ENCODE measurements at places on chromosomes 1 and 21.

DNA sequence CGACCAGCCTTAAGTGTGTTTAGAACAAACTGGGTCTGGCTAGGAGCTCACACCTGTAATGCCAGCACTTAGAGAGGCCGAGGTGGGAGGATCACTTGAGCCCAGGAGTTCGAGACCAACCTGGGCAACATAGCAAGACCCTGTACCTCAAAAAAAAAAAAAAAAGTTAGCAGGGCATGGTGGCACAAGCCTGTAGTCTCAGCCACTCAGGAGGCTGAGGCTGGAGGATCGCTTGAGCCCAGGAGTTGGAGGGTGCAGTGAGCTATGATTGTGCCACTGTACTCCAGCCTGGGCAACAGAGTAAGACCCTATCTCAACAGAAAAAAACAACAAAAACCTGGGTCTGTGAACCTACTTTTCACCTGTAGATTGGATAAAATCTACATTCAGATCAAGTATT, 54.6 kb downstream of the PIK3CD start:
- no peak for DNase-seq

DNA sequence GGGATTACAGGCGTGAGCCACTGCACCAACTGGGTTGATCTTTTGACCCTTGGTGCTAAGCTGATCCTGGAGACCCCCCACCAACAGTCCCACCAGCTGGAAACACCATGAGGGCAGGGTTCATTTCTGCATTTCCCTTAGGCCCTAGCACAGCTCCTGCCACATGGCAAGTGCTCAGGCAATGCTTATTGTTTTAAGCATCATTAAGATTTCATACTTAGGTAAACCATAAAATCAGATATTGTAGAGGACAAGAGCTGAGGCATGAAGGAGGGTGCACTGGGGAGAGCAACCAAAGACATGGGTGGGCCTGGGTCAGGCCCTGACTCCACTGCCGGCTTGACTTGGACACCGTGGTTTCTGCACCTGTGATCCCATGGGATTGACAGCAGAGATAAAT, 17.7 kb downstream of the CHIT1 start:
- no peak for DNase-seq

DNA sequence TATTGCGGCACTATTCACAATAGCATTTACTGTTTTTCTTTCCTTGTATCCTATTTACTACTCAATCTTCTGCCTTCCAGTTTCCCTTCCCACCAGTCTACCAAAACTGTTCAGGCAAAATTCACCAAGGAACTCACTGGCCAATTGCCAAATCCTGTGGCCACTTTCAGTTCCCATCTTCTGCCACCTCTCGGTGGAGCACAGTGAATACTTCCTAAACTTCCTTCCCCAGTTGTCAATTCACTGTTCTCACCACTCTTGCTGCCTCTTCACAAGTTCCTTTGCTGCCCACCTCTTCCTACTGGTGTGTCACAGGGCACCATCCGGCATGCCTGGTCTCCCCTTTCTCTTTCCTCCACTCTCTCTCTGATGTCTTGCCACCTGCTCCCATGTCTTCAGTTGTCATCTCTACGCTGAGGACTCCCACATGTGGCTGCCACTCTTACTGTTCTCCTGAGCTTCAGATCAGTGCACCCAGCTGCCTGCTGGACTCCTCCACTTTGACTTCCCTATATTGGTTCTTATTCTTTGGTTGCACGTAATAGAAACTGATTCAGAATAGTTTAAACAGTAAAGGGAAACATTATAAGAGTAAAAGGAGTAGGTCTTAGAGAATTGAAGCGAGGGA, 114.4 kb downstream of the PIK3R3 start:
- no peak for DNase-seq

GRCh38 chr1:23564529-23565122, 5.3 kb upstream of the ID3 start:
- no peak for DNase-seq

DNA sequence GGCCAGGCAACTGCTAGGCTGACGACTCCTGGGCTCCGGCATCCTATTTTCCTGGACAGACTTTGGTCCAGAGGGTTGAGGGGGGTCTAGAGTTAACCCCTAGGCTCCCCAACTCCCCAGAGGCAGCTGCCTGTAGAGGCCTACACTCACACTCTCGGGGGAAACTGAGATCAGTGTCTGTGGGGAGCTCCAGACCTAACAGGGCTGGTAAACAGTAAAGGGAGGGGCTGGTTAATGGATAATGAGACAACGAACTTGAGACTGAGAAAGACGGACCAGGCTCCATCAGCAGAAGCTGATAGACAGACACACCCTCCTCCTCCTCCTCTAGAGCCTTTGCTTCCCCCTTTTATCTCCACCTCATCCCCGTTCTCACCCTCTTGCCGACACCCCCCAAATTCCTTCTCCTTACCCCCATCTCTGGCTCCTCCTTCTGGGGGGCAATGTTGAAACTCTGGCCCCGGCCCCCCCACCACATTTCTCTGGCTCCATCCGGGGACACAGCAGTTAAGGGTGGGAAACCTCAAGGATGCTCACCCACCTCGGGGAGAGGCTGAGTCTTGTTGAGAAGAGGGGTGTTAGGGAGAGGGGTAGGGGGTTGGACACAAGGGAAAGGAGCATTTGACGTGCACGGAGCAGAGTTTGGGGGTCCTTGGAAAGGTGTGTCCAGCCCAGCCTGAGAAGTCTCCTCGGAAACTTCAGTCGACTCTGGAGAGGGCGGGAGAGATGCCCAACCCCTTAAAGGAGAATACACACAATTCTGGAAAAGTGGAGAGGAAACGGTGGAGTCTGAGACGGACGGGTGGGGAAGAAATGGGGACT, at the start of gene MTMR11:
Gene MTMR11 (minus strand): TSS at position 710 of the 822 bp plus-strand sequence. CDS start 232 bp downstream, at position 478.
- no peak for DNase-seq

All from GDM1 (cell line).